LHCN-M2 (cell line): ENCODE measurements at places on chromosomes 6 and 20. TPM values are rescaled to one million over a fixed set of nuclear protein-coding genes. Genes with fewer than 3 reads are reported as not detected.

The SLC44A4 gene
- total RNA-seq = 0.06 TPM in 1 of 2 replicates, not detected in the other

The MTRF1L gene
- total RNA-seq = 21.1 and 24.1 TPM in 2 replicates

The SIM1 gene
- total RNA-seq = 2.2 and 4.7 TPM in 2 replicates

The CASS4 gene
- 1.2 and 3.8 TPM in 2 replicates for total RNA-seq

The PAK5 gene
- not detected in 2 replicates for total RNA-seq

The KIF25 gene
- total RNA-seq = not detected in 2 replicates

The FUT9 gene
- total RNA-seq = not detected in 2 replicates

The PBOV1 gene
- not detected in 2 replicates for total RNA-seq

The BFSP1 gene
- total RNA-seq = 4.7 and 6.6 TPM in 2 replicates

The BPIFB2 gene
- not detected in 2 replicates for total RNA-seq

The HAO1 gene
- not detected in 2 replicates for total RNA-seq

The MEP1A gene
- total RNA-seq = not detected in 2 replicates

The MUCL3 gene
- not detected in 2 replicates for total RNA-seq

The FERMT1 gene
- 6.1 and 8.3 TPM in 2 replicates for total RNA-seq

The GLYATL3 gene
- not detected in 2 replicates for total RNA-seq

The BANF2 gene
- not detected in 2 replicates for total RNA-seq

The OR2H1 gene
- not detected in 2 replicates for total RNA-seq

The GABRR1 gene
- not detected in 2 replicates for total RNA-seq

The KIAA1755 gene
- total RNA-seq = 0.17 and 0.45 TPM in 2 replicates

The ZNF512B gene
- total RNA-seq = 10.7 and 13.2 TPM in 2 replicates

The EYA2 gene
- 0.11 and 0.45 TPM in 2 replicates for total RNA-seq

The TBC1D32 gene
- 10.0 and 11.1 TPM in 2 replicates for total RNA-seq

The ZNF391 gene
- 0.57 and 1.3 TPM in 2 replicates for total RNA-seq

The POLR3F gene
- total RNA-seq = 14.8 and 15.4 TPM in 2 replicates

The PTCRA gene
- not detected in 2 replicates for total RNA-seq

The MOCS3 gene
- 9.1 and 9.6 TPM in 2 replicates for total RNA-seq

The SCAND1 gene
- 125 and 133 TPM in 2 replicates for total RNA-seq

The ASF1A gene
- 33.9 and 37.2 TPM in 2 replicates for total RNA-seq

The ADAM33 gene
- total RNA-seq = 0.11 and 0.13 TPM in 2 replicates

The VSTM2L gene
- total RNA-seq = 35.2 and 47.3 TPM in 2 replicates

The GPLD1 gene
- not detected in 2 replicates for total RNA-seq

The PPP1R3D gene
- total RNA-seq = 4.3 and 6.3 TPM in 2 replicates

The PXDC1 gene
- total RNA-seq = 43.1 and 44.6 TPM in 2 replicates

The BPI gene
- not detected in 2 replicates for total RNA-seq

The LIN28B gene
- total RNA-seq = not detected in 2 replicates

The GJA10 gene
- total RNA-seq = not detected in 2 replicates

The HEY2 gene
- not detected in 2 replicates for total RNA-seq

The ZKSCAN4 gene
- 4.1 and 4.4 TPM in 2 replicates for total RNA-seq

The PCED1A gene
- 28.0 and 43.9 TPM in 2 replicates for total RNA-seq

The CLPSL1 gene
- total RNA-seq = not detected in 2 replicates

The ADGB gene
- not detected in 2 replicates for total RNA-seq

The YTHDF1 gene
- total RNA-seq = 18.3 and 23.8 TPM in 2 replicates

The TMEM170B gene
- 0.77 and 1.3 TPM in 2 replicates for total RNA-seq

The SLCO4A1 gene
- total RNA-seq = 0.06 and 0.17 TPM in 2 replicates

The WFDC10B gene
- total RNA-seq = 0.38 TPM in 1 of 2 replicates, not detected in the other

The SLC35F1 gene
- not detected in 2 replicates for total RNA-seq

The HMGN4 gene
- 72.8 and 96.6 TPM in 2 replicates for total RNA-seq

The AFG1L gene
- 3.8 and 6.6 TPM in 2 replicates for total RNA-seq

The FAM83D gene
- total RNA-seq = 64.4 and 73.2 TPM in 2 replicates
